Activated T-cell treated with anti-CD3 and anti-CD28 coated beads, Interleukin-2, amount 50 U/mL, for 72 hours (primary cell): ENCODE measurements at places on chromosomes 12 and 14.

DNA sequence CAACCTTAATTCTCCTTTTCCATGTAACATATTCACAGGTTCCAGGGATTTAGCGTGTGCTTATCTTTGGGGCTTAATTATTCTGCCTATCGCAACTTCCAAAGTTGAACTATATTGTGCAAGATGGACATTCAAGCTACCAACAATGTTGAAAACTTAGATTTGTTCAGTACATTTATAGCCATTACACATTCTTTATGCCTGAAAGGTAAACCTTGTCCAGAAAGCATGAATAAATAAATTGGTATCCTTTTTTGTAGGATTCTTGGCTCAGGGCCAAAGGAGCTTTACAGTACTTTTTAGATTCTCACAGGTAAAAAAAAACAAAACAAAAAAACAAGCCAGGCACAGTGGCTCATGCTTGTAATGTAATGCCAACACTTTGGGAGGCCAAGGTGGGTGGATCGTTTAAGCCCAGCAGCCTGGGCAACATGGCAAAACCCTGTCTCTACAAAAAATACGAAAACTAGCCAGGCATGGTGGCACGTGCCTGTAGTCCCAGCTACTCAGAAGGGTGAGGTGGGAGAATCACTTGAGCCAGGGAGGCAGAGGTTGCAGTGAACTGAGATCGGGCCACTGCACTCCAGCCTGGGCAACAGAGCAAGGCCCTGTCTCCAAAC, 3.3 kb downstream of the C12orf56 start:
- no peak for DNase-seq

DNA sequence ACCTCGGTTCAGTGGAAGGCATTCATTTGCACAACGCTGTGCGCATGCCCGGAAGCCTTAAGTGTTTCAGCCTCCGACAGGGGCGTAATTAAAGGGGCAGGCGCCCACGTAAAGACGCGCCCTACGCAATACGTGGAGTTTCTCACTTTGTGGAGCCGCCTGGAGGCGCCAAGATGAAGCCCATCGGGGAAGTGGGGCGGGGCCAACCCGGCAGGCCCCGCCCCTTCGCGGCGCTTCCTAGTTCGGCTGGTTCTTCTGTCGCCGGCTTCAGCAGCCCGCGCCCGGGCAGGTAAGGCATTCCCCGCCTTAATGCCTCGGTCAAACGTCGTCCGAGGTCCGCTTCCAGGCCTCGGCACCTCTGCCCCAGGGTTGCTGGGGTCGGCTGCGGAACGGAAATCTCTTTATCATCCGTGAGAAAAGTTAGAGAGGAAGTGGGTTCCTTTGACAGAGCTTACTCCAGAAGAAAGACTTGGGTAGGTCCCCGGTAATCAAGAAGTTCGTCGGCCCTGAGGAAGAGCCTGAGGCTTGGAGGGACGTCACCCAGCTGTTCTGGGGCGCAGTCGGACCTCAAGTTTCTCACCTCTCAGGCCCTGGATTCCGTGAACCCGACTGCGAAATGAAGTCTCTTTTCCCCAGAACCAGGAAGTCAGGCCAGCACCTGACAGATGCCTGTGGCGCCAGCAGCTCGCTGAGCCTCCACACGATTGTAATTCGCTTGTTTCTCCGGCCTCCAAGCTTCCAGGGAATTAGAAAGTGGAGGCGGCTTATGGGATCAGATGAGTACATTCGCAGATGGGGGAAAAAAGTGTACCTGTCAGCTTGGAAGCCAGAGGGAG, at the start of the genes IRAK4 and PUS7L:
Gene IRAK4, plus strand, starts transcription at position 224 of the 836 bp plus-strand sequence. CDS start 9,161 bp downstream, outside the sequence.
Gene PUS7L, minus strand, starts transcription at position 63 of the 836 bp plus-strand sequence. CDS start 3,545 bp downstream, outside the sequence.
- DNase-seq: peak; percentile 91

DNA sequence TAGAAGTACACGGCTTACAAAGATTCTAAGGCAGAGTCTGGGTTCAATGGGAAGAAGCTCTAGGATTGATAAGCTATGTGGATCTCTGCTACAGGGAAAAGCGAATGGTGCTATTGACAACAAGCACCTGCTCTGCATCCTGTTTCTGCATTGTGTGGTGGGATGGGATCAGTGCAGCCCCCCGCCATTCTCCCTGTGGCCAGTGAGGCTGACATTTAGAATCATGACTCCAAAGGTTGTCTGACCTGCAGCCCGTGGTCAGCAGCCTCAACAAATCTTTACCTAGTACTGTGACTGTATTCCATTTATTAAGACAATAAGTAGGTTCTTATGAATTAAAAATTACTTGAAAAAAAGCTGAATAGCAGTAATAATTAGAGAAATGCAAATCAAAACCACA, 1477.0 kb upstream of the TMEM132C start:
- DNase-seq: no peak

- DNase-seq: no peak
These were observed 49.9 kb upstream of the FBXO21 start for GRCh38 chr12:117240081-117240755.

GRCh38 chr14:53596853-53597525, 359.6 kb downstream of the BMP4 start:
- DNase-seq: no peak

- DNase-seq: no peak
These were observed 3.8 kb downstream of the RITA1 start for GRCh38 chr12:113189361-113189760.

DNA sequence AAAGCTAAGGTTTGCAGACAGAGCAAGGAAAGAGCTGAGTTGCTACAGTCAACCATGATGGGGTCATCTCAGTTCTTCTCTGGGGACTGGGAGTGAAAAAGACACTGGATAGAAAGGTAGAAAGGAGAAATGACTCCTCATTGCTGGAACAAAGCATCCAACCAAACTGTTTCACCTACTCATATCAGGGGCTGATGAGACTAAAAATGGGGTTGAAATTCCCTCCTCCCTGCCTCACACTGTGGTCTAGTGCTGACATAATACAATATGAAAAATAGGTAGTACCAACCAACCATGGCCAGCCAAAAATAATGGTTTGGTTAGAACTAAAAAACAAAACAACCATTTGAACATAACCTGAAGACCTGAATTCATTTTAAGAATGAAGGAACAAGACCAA, 220.7 kb downstream of the DPF3 start:
- DNase-seq: no peak

- DNase-seq: peak; percentile 44
These were observed 1.1 kb upstream of the LRP1 start for GRCh38 chr12:57127101-57127725.

GRCh38 chr12:68912916-68913315, 20.1 kb downstream of the CPM start:
- no peak for DNase-seq

GRCh38 chr12:96136725-96137378, 57.3 kb upstream of the ELK3 start:
- DNase-seq: no peak
